Osteoblast (primary cell): ENCODE measurements at places on chromosomes 3 and 15. TPM values are rescaled to one million over a fixed set of nuclear protein-coding genes. Genes with fewer than 3 reads are reported as not detected.
A peak's percentile ranks its signal among the peaks of the same experiment; 100 is the strongest.

DNA sequence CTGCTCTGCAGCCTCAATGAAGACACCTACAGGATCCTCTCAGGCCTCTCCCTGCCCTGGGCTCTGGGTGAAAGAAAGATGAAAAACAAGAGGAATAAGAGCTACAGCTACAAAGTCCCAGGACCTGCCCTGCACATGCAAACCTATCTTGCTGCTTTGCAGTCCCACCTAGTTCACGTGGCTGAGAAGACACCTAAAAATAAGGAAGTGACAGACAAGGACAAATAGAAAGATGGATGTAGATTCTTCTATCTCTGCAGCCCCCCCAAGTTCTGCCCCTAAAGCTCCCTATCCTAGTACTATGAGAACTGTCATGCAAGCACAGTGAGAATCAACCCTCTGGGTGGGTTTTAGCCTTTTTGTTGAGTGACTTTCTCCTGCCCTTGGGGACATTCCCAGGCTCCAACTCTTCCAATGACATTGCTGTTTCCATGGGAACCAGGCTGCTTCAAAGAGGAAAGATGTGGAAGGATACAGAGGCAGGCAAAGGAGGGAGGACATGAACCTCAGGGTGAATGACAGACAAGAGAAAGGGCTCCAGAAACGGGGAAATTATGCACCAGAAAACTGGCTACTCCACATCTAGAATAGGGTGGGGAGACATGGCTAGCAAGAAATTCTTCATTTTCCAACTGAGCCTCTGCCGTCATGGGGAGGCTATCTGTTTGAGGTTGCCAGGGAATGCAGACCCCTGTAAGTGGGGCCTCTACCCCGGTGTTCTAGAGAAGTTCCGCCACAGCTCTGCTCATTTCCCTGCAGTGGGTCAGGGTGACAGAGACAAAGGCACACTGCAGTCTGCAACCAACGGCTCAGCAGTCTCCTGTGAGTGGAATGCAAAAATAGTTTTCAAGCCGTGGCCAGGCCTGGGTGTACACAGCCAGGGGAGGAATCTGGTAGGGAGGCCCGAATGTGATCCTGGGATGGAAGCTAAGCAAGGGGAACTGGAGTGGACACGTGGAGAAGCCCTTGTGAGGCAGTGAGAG is 5.2 kb downstream of the CSPG5 start:
- H3K27me3 ChIP-seq: peaks cover 40% of the 10 kb centered on the region
- H3K4me3 ChIP-seq: no peak overlapping the region
- no peak overlapping the region for H3K27ac ChIP-seq
- DNase-seq: peak; percentile 80
- no peaks in the 10 kb centered on the region for H3K36me3 ChIP-seq

The FGD5 gene
- under 0.01 TPM in 2 replicates for total RNA-seq

GRCh38 chr3:134075568-134075825 is 45.8 kb upstream of the SLCO2A1 start:
- H3K36me3 ChIP-seq: no peaks in the 10 kb centered on the region
- H3K4me1 ChIP-seq: peaks cover 28% of the 10 kb centered on the region
- H3K4me3 ChIP-seq: no peak overlapping the region

The CD200R1 gene
- under 0.01 and 0.29 TPM in 2 replicates for total RNA-seq

The CLDN16 gene
- under 0.01 TPM in 1 of 2 replicates, not detected in the other for total RNA-seq

DNA sequence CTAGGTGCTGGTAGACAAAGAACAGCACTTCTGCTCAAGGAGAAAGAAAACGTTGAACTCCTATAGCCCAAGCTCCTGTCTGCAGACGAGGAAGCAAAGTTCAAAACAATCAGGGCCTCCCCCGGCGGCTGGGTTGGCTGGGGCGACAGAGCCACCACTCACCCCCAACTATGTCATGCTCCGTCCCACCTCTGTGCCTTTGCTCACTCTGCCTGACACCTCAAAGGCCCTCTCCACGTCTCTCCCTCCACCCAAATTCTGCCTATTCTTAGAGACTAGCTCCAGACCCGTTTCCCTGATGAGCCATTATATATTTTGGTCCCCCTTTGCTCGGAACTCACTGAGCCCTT is 304.3 kb downstream of the TLE3 start:
- no peak overlapping the region for H3K27ac ChIP-seq
- no peaks in the 10 kb centered on the region for H3K27me3 ChIP-seq
- H3K36me3 ChIP-seq: no peaks in the 10 kb centered on the region
- H3K4me3 ChIP-seq: no peak overlapping the region
- DNase-seq: peak; percentile 39

DNA sequence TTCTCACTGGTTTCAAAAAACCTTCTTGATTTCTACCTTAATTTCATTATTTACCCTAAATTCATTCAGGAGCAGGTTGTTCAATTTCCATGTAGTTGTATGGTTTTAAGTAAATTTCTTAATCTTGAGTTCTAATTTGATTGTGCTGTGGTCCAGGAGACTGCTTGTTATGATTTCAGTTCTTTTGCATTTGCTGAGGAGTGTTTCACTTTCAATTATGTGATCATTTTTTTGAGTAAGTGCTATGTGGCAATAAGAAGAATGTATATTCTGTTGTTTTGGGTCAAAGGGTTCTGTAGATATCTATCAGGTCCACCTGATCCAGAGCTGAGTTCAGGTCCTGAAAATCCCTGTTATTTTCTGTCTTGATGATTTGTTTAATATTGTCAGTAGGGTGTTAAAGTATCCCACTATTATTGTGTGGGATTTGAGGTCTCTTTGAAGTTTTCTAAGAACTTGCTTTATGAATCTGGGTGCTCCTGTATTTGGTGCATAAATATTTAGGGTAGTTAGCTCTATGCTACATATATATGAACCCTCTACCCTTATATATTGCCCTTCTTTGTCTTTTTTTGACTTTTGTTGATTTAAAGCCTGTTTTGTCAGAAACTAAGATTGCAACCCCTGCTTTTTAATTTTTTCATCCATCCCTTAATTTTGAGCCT is 158.4 kb upstream of the TPRG1 start:
- no peaks in the 10 kb centered on the region for H3K27me3 ChIP-seq
- H3K4me1 ChIP-seq: no peaks in the 10 kb centered on the region

GRCh38 chr3:10299175-10299574 is 6.4 kb upstream of the GHRL start:
- H3K36me3 ChIP-seq: peaks cover 52% of the 10 kb centered on the region
- no peak overlapping the region for H3K4me3 ChIP-seq
- H3K4me1 ChIP-seq: no peaks in the 10 kb centered on the region
- no peak overlapping the region for H3K27ac ChIP-seq
- no peaks in the 10 kb centered on the region for H3K27me3 ChIP-seq

- H3K4me3 ChIP-seq: peak overlapping the region; percentile 64
- no peaks in the 10 kb centered on the region for H3K36me3 ChIP-seq
- peak; percentile 86 for DNase-seq
- H3K4me1 ChIP-seq: peaks cover 12% of the 10 kb centered on the region
- no peak overlapping the region for H3K27ac ChIP-seq
These were observed 69.4 kb upstream of the FOXP1 start for GRCh38 chr3:71652781-71653413.

The ITIH3 gene
- total RNA-seq: under 0.01 TPM in 1 of 2 replicates, not detected in the other
